ENCODE measurements at places on chromosomes 3 and 15.
A peak's percentile ranks its signal among the peaks of the same experiment; 100 is the strongest.

GRCh38 chr3:71392251-71392650, 191.3 kb downstream of the FOXP1 start:
- DNase-seq, result peak; percentile 49

DNA sequence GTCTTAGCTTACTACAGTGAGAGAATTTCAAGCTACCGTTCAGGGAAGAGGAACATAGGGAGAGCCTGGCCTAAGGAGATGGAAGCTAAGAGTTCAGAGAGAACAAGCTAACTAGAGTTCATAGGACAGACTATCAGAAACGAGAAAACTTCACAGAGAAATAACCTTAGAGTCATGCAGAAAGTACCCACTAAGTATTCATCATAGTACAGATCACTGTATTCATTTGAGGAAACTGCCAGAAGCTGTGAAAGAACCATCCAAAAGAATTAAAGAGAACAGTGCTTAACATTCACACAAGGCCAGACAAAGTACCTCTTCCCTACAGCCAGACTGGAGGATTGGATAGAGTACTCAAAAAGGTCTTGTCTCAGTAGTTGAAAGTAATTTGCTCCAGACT, 15.2 kb upstream of the GBE1 start:
- DNase-seq, result no peak

DNA sequence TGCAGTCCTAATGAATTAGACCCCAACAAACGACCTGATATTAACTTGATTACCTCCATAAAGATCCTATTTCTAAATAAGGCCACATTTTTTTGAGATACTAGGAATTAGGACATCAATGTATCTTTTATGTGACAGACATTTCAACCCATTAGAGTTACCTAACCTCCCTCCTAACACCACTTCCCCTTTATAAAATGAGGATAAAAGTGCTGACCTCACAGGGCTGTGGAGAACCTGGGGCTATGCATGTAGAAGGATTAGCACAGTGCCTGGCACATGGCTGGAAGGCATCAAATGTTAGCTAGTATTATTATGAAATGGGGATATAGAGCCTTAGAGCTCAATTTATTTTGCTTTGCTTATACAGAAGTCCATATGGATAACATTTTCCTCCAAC, 53.5 kb upstream of the LRRN1 start:
- no peak for DNase-seq

- no peak for DNase-seq
These were observed 123.2 kb downstream of the BDH1 start for GRCh38 chr3:197432384-197433127.

GRCh38 chr3:24135280-24135679, 190.2 kb downstream of the NR1D2 start:
- no peak for DNase-seq

DNA sequence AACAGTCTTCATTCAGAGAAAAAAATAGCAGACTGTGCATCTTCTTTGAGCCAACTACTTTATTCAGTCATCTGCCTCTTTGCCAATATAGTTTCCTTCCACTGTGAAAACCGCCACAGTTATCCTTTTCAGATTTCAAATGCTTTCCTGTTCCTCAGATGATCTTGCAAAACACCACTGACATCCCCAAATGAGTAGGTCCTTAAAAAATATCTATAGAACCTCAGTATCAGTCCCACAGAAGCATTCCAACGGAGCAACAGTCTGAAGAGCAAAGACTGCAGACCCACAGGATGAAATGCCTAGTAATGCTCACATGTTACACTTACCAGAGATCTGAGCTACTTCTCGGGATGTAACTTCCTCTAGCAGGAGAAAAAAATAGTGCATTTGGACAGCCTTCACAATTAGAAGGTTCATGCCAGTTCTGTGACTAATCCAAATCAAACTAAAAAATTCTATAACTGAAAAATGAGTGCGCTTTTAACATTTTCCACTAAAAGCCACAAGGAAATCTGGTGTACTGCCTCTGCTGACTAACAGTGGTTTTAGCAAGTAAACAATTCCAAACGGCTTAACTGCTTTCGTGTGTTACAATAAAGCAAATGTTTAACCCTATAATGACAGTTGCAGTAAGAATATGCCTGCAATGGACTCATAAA, at the start of gene ANKRD28:
Gene ANKRD28 (minus strand): TSS at position 338 of the 662 bp plus-strand sequence. CDS start 1,458 bp downstream, outside the sequence.
- DNase-seq, result peak; percentile 69

DNA sequence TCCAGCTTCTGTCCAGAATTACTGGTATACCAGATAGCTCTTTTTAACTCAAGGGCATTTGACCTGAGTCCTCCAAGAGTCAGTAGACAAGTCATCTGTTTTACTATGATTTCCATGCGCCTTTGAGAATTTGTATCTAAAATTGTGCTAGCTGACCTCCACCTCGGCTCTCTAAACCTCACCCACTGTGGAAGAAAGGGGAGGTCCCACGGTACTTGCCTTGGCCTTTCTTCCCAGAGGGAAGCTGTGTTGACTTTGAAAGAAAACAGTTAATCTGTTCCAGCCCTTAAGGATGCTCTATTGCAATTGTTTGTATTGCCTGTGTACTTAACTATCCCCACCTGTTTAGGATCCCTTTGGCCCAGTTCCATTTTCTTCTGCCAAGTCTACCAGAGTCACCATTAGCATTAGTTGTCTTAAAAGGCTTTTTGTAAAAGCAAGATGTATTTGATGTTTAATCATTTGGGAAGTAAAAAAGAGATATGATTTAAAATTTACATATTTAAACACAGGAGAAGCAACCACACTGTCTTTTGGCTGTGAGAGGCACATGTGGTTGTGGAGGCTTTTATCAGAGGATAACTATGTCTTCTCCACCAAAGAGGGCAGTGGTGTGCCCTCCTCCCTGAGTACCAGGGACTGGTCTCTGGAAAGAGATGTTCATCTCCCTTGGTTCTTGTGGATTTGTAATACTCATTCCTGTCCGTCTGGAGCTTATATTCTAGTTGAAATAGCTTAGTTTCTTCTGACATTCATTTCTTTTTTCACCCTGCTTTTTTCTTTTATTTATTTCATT, 88.8 kb downstream of the CRTC3 start:
- DNase-seq, result no peak

DNA sequence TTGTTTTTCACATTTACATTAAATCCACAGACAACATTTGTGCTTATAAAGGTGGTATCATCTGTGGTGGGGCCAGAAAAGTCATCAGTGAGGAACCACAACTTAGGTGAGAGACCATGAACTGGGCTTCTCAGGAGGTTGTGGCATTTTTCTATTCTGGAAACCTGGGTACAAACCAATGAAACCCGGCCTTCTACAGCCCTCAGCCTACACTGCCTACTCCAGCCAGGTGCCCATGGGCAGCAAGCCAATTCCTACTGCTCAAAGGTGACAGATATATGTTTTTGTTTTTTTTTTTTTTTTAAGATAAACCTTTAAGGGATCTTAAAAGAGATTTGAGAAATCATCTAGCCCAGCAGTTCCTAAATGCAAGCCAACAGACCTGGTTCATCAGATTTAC, 20.3 kb downstream of the SPG21 start:
- DNase-seq, result no peak

GRCh38 chr15:76209523-76209922, 101.7 kb downstream of the ETFA start:
- no peak for DNase-seq

DNA sequence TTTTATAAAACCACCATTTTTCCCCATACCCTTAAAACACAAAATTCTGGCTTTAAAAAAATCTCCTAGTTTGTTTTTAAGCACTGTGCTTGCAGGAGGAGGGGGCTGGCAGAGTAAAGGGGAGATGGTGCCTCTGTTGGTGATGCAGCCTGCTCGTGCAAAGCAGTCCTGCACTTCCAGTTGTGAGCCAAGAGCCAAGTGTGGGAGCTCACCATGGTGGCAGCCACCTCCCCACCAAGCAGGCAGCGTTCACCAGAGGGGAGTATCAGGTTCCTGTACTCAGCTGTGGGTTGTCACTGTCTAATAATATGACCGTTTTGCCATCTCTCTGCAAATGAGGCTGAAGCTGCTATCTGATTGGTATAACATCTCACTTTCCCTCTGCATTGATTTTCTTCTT, 164.8 kb downstream of the SYNPR start:
- DNase-seq, result no peak

GRCh38 chr3:51944451-51945021, 2.4 kb downstream of the PARP3 start:
- DNase-seq, result no peak

DNA sequence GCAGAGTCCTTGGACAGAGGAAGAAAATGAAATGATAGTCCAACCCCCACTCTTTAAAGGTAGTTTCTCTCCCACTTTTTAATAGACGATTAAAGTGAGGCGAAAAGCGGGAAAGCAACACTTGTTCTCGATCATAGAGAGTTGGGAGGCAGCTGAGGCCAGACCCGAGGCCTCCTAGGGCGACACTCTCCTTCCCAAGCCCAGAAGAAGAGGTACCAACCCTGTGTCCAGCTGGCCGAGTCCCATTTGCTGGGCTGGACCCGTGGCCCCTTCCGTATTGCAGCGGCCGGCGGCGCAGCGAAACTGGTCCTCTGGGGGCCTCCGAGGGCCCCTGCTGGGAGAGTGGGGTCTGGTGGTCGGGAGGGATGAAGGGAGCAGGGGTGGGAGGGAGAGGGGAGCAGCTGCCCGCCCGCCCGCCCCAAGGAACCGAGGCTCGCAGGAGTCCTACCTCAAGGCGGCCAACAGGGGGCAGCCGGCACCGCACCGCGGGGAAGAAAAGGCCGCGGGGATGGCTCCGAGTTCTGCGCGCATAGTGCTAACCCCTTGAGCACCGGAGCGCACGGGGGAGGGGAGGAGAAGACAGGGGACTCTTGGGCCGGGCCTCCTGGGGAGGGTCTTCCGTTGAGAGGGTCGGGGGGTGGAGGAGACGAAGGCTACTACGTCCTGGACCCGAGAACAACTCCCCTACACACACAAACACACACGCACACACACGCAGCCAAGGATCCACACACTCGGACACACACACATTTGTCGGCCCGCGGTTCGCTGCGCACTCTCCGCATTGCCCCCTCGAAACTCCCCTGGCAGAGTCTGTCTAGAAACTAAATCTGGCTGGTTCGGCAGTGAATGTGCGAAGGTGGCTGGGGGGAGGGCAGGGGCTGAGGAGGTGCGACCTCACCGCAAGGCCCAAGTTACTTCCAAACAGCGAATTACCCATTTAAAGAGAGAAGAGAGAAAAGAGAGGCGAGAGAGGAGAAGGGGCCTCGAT, 2.0 kb downstream of the WNT5A start:
- DNase-seq, result no peak

DNA sequence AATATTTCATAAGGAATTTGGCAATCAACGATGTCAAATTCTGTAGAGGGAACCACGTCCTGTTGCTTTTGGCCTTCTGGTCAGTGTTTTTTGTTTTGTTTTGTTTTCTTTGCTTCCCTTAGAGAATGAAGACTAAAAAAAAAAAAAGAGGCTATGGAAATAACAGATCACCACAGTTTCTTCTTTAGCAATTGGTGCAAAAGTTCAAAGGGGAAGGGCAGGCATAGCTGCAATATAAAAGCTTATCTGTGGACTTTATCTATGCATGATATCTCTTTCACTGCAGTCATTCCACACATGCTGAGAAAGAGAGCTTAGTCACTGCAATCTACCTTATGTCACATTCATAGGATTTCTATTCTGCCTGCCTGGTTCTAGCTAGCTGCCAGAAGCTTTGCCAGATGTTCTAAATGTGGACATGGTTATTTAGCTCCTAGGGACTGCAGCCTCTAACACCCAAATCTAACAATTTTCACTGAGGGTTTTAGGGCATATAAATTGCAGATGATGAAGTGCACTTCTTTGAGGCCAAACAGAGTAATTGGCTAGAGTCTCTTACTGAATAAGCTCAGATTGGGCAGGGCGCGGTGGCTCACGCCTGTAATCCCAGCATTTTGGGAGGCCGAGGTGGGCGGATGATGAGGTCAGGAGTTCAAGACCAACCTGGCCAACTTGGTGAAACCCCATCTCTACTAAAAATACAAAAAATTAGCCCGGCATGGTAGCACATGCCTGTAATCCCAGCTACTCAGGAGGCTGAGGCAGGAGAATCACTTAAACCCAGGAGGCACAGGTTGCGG, 637.2 kb downstream of the NTRK3 start:
- no peak for DNase-seq

GRCh38 chr3:2623436-2623835, 486.7 kb downstream of the IL5RA start:
- DNase-seq, result no peak

- DNase-seq, result no peak
These were observed 36.8 kb upstream of the NIT2 start for GRCh38 chr3:100297784-100298183.

DNA sequence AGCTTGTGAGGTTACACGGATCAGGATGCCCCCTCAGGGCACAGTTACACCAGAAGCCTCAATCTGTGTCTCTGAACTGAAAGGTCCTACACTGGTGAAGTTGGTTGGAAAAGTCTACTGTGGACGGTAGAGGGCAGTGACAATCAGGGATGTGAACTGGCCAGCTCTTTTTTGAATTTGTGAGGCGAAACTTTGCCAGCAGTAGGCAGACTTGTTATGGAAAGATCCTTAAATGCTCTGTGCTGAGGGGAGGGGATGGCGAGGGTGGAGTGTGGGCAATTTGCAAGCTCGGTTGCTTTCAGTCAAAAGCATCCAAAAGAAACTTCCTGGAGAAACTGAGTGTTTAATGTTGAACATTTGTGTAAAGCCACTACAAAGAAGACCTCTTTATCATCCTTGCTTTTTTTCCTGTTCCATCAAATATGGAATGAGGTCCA, 127.4 kb upstream of the ABHD17C start:
- DNase-seq, result peak; percentile 28

DNA sequence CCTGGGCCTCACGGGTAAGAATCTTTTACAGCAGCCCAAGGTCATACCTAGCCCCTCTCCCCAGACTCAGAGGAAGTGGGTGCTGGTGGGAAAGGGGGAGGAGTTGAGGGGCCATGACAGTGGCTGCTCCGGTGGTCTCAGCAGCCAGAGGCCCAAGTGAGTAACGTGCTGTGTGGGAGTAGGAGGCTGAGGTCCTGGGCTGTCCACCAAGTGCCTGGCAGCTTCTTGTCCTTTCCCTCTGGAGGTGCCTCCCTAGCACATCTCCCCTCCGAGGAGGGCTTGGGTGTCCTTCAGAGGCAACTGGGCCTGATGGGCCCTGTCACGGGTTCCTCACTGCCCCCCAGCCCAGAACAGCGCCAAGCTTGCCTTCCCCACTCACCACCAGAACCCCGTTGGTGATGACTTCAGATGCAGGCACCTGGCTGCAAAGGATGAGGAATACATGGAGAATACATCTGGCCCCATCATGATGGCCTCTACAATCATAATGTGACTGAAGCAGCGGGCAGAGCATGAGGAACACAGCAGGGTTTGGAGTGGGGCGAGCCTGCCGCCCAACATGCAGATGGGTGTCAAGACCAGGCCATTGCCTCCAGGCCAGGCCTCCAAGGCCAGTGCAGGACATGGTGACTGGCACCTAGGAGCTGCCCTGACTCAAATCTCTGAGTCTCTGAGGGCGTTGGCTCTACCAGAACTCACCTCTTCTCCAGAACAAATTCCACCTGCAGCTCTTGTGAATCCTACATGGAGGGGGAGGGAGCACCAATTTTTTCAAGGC, 3.3 kb downstream of the PLA2G4F start:
- no peak for DNase-seq

All from CD4-positive, alpha-beta T cell treated with Interleukin-17A for 1 hour (primary cell).